ENCODE measurements at places on chromosomes 7 and 10.

DNA sequence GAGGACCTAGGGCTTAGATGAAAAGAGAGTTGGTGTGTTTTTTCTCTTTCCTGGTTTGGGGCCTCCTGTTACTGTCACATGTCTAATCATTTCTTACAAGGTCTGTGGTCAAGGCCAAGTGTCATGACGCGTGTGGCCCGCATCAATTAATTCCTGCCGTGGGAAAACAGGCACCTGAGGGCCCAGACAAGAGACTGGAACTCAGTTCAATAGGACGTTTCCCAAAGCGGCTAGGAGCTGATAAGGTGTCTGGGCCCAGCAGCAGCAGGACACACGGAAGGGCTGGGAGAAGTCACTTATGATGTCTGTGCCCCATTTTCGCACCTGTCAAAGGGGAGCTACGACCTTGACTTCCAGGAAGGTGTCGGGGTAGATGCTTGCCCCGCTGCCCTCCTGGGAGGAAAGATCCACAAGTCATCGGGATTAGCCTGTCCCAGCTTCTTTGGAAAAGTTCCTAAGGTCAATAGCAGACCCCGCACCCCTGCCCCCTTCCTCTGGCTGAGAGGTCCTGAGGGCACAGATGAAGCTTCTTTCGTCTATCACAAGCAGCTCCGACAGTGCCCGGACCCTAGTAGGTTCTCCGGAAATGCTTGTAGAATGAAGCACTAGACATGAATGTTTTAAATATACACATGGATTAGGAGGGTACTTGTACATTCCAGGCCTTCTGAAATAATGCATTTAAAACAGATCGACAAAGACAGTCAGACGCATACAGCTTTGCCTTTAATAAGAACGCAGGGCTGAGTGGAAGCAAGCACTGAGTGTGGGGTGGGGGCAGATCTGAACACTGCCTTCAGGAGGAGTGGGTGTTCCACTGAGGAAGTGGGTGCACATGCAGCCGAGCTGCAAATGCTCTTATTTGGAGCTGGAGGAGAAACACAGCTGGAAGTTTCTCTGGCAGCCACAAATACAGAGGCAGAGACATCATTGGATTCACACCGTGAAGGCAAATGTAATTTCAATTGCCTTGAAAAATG lies 237.5 kb upstream of the GRB10 start:
- DNase-seq: no peak

DNA sequence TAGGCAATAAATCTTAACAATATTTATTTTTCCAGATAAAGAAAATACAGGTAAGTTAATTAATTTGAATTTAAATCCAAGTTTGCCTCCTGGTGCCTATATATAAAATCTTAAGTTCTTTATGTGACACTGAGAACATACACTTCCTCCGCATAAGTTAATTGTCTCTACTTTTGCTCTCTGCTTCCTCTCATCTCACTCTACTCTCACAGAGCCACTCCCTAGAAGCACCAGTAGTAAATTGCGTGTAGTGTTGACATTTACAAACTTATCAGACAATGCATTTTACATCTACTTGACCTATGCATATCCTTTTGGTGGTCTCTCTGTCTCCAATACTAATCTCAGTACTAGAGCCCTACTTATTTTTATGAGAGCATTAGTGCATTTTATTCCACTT lies 144.5 kb downstream of the ETV1 start:
- DNase-seq: no peak

DNA sequence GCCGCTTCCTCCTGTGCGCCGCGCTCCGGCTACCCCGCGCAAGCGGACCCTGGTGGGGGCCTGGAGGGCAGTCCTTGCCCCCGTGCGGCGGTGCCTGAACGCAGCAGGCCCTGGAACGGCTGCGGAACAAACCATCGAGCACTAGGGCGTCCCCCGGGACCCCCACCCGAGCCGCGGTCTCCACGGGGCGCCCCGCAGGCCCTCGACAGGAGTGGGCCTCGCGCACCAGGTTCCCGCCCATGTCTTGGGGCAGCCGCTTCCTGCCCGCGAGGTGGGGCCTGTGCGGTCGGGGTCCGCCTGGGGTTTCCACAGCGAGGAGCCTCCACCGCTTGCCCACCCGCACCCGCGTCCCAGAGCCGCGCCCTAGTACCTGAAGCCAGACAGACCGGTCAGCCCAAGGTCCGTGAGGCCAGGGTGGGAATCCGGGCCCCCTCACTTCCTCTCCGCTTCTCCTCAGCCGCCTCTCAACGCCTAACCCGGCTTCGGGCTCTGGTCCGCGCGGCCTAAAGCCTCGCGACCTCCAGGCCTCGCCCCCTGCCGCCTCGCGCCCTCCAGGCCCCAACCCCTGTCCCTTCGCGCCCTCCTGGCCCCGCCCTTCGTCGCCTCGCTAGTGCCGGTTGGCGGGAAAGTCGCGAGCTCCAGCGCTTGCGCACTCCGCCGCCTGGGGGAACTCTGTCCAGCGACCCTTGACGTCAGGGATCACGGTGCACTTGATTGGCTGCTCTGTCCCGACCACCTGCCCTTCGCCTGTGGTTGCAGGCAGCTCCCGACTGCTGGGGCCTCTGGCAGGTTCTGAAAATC lies 7.0 kb upstream of the GBX1 start:
- no peak for DNase-seq

DNA sequence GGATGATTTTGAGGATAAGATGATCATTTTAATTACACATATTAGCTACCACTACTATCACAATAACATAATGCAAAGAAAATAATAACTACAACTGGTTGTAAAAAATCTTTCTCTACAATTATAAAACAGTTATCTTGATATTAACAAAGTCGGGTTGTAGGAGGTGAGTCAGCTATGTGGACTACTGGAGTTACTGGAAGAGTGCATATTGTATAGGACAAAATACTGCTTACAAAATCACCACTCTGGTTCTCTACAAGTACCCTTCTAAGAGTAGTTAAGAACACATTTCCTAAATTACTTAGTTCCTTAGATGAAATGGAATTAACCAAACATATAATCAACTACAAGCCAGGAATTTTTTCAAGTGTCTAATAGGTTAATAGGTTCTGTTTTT lies 74.1 kb downstream of the HYCC1 start:
- DNase-seq: no peak

- DNase-seq: no peak
Measured at GRCh38 chr10:70974920-70975319, 86.6 kb upstream of the PCBD1 start.
